A172 (cell line): ENCODE measurements at places on chromosomes 11 and 22.

DNA sequence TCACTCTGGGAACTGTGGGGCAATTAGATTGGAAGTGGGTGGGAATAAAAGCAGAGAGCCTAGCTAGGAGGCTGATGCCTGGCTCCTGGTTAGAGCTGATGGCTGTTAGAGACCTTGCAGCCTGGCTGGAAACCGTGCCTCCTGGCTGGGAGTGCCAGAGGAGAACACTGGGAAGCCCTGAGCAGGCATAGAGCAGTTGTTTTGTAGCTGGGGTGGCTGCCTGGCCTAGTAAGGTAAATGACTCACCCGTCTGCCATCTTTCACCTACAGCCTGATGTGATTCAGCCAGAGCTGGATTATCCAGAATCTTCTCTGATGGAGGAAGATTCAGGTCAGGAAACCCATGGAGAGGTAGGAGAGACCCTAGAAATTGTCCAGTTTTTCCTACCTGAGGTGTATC is 6.1 kb downstream of the UQCR10 start:
- peak; percentile 59 for DNase-seq

- no peak for DNase-seq
Observed at GRCh38 chr11:20045098-20045688, 115.1 kb downstream of the DBX1 start.

DNA sequence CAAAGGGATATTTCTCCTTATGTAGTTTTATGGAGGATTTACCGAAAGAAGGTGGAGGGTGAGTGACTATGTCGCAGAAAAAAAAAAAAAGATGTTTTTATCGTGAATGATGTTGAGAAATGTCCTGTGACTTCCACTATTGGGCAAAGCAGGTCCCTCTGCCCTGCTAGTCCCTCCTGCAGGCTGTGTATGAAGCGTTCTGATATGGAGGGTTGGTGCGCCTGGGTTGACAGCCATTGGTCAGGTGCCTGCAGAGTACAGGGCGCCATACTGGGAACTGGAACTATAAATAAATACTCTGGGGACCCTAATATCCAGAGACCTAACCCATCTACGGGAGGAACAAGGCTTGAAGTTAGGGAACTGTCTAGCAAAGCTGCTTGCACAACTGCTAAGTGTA is 1.5 kb downstream of the IL17RA start:
- DNase-seq = no peak

DNA sequence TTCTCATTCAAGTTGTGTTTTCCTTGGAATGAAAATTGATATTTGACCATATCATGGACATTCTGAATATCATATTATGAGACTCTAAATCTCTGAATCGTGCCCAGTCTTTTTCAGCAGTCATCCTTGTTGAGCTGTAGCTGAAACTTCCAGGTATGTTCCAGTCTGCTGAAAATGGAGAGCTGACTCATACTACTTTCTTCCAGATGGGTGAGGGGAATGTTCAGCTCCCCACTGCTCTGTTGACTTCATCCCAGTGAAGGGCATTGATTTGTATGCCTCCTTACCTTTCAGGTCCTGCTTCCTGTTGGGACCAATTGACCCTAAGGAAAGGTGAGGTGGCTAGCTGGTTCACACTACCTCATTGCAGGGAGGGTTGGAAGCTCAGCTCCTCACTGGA is 3.5 kb downstream of the OR5P2 start:
- DNase-seq = no peak

GRCh38 chr22:45263463-45264269 is 21.1 kb upstream of the UPK3A start:
- DNase-seq = peak; percentile 44

DNA sequence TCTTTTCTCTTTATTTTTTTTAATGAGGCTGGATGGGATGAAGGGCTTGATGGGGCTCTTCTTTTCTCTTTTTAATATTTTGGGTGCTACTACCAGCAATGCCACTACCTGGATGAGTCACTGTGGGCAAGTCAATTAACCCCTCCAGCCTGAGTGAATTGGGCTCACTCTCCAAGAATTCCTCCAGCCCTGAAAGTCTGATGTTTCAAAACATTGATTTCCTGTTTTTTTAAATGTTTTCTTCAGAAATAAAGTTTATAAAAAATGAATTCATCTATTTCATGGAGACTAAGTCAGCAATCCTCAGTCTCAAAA is 812 bp upstream of the OR5A2 start:
- no peak for DNase-seq

GRCh38 chr11:67027483-67027930 is 4.6 kb downstream of the SYT12 start:
- no peak for DNase-seq

GRCh38 chr11:105910095-105910715 is 111.8 kb downstream of the MSANTD4 start:
- DNase-seq = no peak

GRCh38 chr11:843818-844692 is 1.4 kb downstream of the TSPAN4 start:
- DNase-seq = peak; percentile 98

DNA sequence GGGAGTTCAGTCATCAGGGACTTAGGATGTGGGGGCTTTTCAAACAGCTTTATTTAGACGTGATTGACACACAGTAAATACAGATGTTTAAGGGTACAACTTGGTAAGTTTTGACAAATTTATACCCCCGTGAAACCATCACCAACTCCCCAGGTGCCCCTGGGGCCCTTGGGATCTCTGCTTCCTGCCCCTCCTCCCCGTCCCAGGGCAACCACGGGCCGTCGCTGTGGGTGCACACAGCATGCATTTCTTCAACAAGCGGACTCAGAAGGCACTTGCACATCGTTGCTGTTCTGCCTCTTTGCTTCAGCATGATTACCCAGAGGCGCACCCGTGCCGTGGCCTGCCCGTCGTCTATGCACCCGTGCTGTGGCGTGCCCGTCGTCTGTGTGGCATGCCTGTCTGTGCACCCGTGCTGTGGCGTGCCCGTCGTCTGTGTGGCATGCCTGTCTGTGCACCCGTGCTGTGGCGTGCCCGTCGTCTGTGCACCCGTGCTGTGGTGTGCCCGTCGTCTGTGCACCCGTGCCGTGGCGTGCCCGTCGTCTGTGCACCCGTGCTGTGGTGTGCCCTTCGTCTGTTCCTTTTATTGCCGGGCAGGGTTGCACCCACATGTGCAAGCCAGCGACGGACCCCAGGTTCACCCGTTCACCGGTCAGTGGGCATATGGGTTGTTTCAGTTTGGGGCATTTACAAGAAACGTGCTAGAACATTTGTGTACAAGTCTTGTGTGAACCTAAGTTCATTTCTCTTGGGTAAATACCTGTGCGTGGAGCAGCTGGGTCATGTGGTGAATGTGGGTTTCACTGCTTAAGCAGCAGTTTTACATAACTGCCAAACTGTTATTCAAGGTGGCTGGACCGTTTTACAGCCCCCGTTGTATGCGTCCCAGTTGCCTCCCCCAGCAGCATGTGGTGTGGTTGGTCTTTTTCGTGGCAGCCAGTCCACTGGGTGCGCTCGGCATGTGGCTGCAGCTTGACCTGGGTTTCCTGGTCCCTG is 8.3 kb downstream of the CD81 start:
- no peak for DNase-seq

GRCh38 chr11:133413703-133414102 is 118.6 kb downstream of the OPCML start:
- DNase-seq = no peak

GRCh38 chr22:44336962-44337677 is 24.4 kb upstream of the SHISAL1 start:
- no peak for DNase-seq

GRCh38 chr11:134527382-134528243 is 115.6 kb upstream of the B3GAT1 start:
- DNase-seq = no peak

- no peak for DNase-seq
Observed at GRCh38 chr11:1449490-1450243, 36.9 kb downstream of the MOB2 start.

GRCh38 chr11:113338730-113339129 is 24.3 kb downstream of the TTC12 start:
- DNase-seq = no peak

DNA sequence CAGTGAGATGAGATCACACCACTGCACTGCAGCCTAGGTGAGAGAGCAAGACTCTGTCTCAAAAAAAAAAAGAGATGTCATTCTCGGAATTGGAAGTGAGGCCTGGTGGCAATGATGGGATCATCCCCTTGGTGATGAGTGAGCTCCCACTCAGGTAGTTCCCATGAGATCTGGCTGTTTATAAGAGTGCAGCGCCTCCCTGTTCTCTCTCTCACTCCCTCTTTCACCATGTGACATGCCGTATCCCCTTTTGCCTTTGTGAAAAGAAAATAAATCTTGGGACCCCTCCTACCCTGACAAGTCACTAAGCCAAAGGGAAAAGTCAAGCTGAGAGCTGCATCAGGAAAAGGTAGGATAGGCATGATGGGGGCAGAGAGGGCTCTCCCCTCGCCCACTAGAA is 28.8 kb downstream of the ZNF70 start:
- no peak for DNase-seq

GRCh38 chr22:39714321-39714720 is 143.8 kb downstream of the CACNA1I start:
- no peak for DNase-seq

DNA sequence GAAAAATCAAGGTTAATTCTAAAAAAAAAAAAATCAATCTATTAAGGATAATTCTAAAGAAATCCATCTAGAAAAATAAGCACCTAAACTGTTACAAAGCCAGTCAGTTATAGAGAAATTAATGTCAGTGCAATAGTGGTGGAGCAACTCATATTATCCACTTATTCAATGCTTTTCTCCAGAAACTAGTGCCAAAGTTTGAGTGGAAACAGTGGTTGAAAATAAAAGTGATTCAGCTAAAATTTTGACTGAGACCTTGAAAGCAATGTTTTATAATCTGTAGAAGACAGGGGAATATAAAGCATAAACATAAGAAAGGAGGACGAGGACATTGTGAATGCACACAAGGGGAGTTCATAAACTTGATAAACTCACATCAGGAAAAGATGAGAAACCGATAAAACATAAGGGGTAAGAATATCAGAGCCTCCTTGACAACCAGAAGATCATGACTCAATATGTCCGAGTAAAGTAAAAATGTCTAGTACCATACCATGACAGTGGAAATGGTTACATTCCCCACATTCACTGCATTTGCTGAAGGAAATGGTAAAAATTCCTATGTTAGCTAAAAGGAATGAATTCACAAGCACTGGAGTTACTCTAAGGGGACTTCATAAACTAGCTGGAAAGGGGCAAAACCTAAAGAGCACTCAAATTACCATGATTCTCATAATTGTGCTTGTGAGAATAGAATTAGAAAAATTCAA is 58.7 kb upstream of the SLC5A12 start:
- DNase-seq = no peak

DNA sequence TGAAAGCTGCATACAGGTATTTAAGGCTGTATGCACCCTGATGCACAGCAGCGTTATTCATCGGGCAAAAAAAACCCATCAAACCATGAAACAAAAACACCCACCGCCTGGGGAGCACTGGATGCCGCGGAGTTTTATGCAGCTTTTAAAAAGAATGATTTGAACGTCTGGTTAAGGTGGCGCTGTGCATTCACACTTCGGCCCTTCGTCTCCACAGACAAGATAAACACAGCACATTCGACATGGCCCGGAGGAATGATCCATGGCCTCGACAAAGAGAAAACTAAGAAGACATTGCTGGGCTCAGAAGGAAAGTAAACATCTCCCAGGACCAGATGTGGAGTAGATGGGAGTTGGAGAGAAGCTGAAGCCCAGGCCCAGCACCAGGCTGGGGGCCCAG is 40.8 kb upstream of the GAL start:
- no peak for DNase-seq

GRCh38 chr22:47599753-47600152 is 837.3 kb downstream of the TBC1D22A start:
- no peak for DNase-seq

GRCh38 chr22:45314786-45315185 is 5.1 kb downstream of the FAM118A start:
- no peak for DNase-seq

GRCh38 chr11:77167111-77167626 is 39.1 kb downstream of the MYO7A start:
- DNase-seq = no peak

- DNase-seq = peak; percentile 18
Observed at GRCh38 chr11:88320149-88320559, 17.4 kb downstream of the CTSC start.

- DNase-seq = peak; percentile 8
Observed at GRCh38 chr22:28395920-28396753, 283.5 kb downstream of the TTC28 start.

- no peak for DNase-seq
Observed at GRCh38 chr11:68569357-68569756, 108.8 kb downstream of the PPP6R3 start.

GRCh38 chr11:14288189-14288935 is 70.6 kb downstream of the RRAS2 start:
- DNase-seq = peak; percentile 41

GRCh38 chr11:6418557-6419008 is 311 bp downstream of the APBB1 start:
- no peak for DNase-seq

- no peak for DNase-seq
Observed at GRCh38 chr11:36945384-36945783, 347.3 kb upstream of the RAG2 start.

- DNase-seq = no peak
Observed at GRCh38 chr11:69703768-69704507, at the start of gene FGF19. Gene FGF19, minus strand, starts transcription at chr11:69704022. Its CDS starts 146 bp downstream, at chr11:69703876.

- no peak for DNase-seq
Observed at GRCh38 chr11:34323601-34324000, 34.2 kb downstream of the ABTB2 start.

- DNase-seq = peak; percentile 28
Observed at GRCh38 chr11:2149864-2150847, 10.9 kb downstream of the INS start.

DNA sequence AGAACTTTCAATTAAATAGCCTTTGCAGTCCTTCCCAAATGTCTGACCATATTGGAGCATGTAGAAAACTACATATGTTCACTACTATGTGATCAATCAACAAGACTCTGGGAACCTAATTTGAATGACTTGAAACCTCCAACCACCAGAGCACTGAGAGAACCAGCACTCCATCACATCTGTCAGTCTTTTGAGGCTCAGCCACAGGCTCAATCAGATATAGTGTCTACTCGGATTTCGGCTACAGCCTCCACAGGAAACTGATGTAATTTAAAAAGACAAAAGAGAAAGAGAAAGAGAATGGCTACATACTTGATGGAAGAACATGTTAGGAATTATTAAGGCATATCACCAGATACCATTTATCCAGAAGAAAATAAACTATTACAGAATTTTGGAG is 859.0 kb downstream of the FAM181B start:
- DNase-seq = no peak

DNA sequence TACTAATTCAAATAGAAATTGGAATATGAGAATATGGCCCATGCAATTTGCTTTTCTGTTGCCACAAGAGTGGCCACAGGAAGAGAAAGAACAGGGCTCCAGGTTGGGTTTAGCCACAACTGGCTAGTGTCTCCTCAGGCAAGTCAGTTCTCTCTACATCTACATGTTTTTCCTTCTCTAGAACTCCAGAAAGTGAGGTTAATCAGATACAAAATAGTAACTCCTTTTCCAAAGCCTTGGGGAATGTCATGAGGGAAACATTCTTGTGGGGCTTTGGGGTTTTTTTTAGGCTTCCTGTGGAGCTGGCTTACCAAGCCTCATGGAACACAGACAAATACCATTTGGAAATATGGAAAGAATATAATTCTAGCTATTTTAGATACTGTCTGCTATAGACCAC is 161.6 kb downstream of the NAV2 start:
- DNase-seq = no peak
